ENCODE measurements at places on chromosomes 1 and 21. TPM values are rescaled to one million over a fixed set of nuclear protein-coding genes. Genes with fewer than 3 reads are reported as not detected.

GRCh38 chr1:7382971-7383370, 388.1 kb upstream of the VAMP3 start:
- no peak for DNase-seq

GRCh38 chr1:231487910-231488309, 40.6 kb upstream of the TSNAX start:
- DNase-seq, result no peak

DNA sequence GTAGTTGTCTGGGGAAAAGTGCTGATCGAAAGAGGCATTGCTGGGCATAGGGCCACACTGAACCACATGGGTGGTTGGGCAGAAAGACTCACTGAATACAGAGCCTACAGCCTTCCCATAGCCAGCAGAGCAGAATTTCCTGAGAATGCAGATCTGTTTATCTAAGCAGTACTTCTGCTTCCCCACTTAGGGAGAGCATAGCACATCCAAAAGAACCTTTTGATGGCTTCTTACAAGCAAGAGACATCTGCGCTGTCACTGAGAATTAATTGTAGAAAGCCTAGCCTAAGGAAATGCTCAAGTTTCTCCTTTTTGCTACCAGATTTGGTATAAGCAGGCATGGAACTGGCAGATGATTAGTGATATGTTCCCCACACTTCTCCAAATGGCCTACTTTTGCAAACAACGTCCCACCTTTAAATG, 13.0 kb upstream of the KLHDC8A start:
- no peak for DNase-seq

DNA sequence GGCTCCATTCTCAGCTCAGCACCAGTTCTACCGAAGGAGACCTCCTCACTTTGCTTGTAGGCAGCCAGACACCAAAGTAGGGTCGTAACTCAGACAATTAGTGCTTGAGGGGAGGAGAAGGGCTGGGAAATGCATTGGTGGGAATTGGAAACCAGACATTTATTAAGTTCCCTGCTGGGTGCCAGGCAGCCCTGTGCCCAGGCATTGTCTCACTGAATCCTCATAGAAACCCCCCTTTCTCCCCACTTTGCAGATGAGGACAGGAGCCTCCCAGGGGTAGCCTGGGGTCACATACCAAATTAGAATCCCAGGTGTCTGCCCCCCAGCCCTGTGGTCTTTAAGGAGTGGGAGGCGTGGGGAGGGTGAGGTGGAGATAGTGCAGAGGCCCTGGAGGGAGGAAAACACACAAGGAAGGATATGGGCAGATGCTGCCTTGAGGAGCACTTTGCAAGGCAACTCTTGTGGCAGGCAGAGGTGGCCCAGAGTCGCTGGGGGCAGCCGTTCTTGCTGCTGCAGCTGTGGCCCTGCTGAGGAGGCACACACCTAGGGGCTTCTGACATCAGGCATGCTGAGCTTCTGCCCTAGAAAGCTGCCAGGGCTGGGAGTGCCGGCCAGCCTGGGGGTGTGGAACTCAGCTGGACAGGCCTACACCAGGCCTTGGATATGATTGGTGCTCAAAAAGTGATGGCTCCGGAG, 29.4 kb downstream of the CDK18 start:
- DNase-seq, result no peak

DNA sequence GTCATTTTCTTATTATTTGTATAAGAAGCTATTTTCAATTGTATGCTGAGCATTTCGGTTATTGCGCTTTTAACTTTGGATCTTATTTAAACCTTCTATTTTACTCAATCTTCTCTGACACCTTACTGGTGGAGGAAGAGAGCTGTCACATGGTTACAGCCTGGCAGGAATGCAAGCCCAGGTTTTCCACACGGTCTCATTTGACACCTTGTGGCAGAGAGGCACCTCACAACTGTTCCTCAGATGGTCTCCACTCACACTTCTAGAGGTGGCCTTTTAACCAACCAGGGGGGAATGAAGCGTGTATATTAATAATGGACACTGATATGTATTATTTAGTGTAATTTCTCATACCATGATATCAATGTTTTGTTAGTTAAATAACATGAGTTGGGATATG, 9.6 kb downstream of the OR2T33 start:
- no peak for DNase-seq

DNA sequence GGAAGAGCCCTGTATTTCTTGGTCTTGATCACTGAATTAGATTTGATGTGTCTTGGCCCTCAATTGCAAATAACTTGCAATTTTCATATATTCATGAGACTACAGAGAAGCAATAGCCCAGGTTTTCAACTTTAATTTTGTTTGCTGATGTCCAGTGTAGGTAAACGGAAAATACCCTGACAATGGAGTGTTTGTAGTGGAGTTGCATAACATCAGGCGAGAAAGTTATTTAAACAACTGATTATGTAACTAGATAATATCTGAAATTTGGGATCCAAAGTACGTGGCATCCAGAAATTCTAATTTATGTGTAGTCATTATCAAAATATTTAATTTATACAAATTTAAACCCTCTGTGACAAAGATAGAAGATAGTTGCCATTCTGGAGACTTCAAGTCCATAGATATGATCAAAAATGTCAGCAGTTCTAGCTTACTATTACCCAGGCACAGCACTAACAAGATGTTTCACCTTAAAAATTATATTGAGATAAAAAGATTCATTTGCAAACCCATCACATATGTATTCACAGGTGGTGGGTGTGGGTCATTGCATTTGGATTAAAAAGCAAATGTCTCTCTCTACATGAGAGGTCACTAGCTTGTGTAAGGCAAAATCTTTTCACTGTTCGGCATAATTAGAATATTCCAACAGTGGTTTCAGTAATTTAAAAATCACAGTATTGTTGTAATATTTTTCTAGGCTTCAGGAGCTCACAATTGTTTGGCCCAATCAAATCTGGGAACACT, 150.7 kb downstream of the KCTD3 start:
- DNase-seq, result no peak

DNA sequence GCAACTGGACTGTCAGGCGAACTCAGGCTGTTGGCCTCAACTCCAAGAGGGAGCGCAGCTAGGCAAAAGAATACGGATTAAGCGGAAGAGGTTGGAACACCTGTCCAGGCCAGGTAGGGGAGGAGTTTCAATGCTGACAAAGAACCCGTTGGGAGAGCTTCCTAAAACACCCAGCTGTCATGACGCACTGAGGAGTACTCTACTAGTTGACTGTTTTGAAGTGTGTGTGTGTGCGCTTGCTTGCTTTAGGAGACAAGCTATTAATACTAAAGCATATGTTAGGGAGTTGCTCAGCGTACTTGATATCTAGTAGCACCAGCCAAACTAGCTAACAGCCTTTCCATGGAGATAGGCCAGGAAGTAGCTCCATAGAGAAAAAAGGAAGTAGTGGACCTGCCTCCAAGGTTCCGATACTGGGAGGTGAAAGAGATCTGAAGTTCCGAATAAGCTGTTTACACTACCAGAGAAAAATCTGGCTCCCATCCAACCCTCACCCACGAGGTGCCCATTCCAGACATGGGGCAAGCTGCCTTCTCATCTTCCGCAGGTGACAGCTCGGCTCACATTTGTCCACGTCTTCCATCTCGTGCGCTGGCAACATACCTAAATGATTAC, 974 bp upstream of the FNBP1L start:
- DNase-seq, result no peak

- DNase-seq, result peak; percentile 63
Observed at GRCh38 chr21:26169061-26169610, 1.4 kb downstream of the APP start.

DNA sequence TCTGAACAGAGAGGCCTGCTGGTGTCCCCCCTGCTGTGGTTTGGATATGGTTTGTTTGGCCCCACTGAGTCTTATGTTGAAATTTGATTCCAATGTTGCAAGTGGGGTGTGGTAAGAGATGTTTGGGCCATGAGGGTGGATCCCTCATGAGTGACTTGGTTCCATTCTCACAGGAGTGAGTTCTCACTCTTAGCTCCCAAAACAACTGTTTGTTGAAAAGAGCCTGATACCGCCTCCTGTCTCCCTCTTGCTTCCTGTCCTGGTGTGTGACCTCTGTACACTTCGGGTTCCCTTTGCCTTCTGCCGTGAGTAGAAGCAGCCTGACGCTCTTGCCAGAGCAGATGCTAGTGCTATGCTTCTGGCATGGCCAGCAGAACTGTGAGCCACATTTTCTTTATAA, 60.5 kb downstream of the C21orf91 start:
- no peak for DNase-seq

GRCh38 chr21:33026443-33026858, 716 bp downstream of the OLIG2 start:
- no peak for DNase-seq

DNA sequence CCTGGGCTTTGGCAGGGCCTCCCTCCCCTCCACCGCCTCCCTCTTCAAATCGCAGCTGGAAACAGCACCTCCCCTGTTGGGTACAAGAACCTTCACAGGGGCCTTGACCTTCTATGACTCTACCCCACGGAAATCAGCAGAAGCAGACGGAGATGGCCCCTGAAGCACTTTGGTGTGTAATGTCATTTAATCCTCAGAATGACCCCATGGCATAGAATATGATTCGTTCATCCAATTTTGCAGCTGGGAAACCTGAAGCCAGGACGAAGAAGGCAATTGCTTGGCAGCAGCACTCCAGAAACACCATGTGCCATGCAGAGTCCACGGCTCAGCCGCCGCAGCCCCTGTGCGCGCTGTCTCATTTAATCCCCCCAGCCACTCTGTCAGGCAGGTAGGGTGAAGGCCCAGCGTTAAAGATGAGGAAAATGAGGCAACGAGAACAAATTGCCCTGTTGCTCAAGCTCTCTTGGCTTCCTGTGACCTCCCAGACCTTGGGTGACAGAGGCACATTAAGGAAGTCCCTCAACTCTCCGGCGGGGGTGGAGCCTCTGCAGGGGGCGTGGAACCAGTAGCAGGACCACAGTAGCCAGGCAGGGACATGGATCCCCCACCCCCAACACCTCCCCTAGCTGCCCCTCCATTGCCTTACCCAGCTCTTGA, 25.8 kb upstream of the LAPTM5 start:
- no peak for DNase-seq

DNA sequence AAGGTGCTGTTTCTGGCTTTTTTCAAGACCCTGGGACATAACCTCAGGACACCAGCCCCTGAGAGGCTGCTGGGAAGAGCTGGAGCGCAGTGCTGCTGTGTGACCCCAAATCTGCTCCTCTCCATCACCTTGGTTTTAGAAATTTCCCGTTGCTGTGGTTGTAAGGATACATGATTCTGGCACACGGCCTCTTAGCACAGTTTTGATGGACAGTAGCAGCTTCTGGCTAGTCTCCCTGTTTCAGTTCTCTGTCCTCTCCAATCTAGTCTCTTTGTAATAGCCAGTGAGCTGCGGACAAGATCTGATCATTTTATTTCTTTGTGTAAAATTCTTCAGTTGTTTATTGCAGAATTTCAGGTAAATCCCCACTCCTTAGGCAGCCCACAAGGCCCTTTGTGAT, 3.1 kb downstream of the CLIC6 start:
- no peak for DNase-seq

The ILDR2 gene
- 12.0 TPM for polyA plus RNA-seq

The AUNIP gene
- polyA plus RNA-seq, result 3.5 TPM

The GJC2 gene
- polyA plus RNA-seq, result 1.2 TPM

The IL20 gene
- not detected for polyA plus RNA-seq

The SLAMF9 gene
- not detected for polyA plus RNA-seq

The S100A3 gene
- polyA plus RNA-seq, result 0.52 TPM

The KIF21B gene
- 3.2 TPM for polyA plus RNA-seq

Measured in left renal cortex interstitium (tissue), 4 donors.